ENCODE measurements at places on chromosomes 7 and 10.

DNA sequence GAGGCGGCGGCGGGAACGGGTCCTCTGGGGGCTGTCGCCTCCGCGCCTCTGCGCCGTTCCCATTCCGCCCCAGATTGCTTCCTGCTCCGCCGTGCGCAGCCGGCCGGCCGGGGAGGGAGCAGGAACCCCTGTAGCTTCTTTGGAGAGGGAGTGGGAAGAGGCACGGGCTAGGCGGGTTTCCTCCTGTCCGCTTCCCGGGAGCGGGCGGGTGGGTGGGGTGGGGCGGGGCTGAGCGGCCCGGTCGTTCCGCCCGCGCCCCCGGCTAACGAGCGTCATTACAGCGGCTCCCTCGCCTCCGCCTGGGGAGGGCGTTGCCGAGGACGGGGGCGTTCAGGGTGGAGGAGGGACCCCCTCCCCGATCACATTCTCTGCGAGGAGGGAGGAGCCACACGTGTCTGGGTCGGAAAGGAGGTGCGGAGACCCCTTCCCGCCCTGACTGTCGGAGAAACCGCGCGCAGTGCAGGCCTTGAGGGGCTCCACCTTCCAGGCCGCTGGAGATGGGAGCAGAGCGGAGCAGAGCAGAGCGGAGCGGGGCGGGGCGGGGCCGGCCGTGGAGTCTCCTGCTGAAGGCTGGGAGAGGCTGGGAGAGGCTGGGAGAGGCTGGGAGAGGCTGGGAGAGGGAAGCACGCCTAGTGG lies 39.7 kb downstream of the AGAP3 start:
- DNase-seq = no peak

- DNase-seq = no peak
These were observed at the start of gene GIMAP8 for GRCh38 chr7:150450491-150451001. Gene GIMAP8, plus strand, starts transcription at chr7:150450630. Its CDS starts 16,069 bp downstream, at chr7:150466699.

GRCh38 chr7:154583454-154583853 lies 419.5 kb downstream of the PAXIP1 start:
- no peak for DNase-seq

GRCh38 chr7:132708470-132708869 lies 132.2 kb upstream of the PLXNA4 start:
- DNase-seq = no peak

DNA sequence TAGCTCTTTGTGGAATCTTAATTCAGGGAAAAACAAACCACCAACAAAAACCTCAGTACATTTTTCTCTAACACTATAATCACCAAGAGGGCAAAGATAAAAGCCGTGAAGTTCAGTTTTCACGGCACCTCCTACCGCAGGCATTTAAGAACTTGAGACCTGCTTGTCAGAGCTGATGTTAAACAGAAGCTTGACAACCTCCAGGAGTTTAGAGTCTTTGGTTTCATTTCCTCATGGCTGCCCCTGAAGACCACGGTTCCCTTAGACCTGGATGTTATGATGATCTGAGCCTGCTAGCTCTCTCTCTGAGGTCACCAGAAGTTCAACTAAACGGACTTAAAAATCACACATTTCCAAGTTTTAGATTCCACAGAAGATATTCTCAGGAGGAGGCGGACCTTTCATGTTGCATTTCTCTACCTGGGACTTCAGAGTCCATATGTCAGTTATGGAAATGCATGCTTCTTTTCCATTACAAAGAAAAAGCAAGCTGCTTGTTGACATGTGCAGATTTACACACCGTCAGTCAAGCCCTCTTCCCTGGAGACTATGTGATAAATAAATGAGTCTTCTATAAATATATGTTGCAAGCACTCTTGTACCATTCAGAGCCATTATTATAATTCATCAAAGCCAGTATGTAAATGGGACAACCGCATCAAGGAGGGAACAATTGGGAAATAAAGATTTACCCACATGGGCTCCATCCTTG lies 258.0 kb downstream of the GFRA1 start:
- DNase-seq = no peak

DNA sequence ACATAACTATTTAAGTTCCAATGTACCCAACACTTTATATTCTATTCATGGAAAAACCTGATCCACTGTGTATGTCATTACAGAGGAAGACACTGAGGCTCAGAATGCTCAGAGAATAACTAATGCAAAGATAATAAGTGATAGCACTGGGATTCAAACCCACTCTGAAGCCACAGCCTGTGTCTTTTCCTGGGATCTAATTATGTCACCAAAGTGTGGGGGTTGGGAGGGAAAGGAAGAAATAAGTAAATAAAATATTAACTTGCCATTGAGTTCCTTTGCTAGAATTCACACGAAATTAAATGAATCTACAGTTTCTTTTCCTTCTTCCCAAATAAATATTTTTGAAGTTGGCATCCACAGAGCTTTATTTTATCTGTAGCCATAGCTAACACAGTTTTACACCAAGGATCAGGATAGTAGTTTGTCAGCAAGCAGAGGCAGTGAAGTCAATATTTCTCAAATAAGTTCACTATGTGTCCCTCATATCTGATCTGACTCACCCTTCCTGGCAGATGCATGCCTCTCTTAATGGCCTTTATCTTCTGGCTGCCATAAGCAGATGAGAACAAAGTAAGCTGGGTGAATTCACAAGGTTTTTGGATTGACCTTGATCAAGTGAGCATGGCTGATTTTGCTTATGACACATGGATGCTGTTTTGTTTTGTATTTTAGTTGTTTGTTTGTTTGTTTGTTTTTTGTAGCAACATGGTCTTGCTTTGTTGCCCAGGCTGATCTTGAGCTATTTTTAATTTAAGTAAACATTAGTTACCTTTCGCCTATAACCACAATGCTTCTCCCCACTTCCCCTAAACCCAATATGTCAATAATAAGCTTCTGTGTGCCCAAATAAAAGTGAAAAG lies 6.3 kb downstream of the RAPGEF5 start:
- DNase-seq = no peak

DNA sequence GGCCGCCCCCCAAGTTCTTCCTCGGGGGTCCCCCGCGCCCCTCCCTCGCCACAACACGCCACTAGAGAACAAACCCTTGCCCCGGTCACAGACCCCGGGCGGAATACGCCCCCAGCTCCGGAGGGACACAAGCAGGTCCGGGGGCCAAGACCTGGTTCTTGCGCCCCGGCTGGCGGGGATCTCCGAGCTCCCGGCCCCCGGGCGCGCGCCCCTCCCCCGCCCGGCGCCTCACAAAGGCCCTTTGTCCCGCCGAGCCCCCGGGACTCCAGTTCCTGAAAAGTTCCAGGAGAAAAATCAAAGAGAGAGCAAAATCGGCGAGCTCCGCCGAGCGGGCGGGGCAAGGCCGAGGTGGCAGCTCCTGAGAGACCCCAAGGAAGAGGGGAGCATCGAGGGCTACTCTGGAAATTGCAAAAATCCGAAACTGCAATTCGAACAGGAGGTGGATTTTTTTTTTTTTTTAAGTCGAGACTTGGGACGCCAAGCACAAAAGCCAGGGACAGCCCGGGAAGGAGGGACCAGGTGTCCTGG lies 4.0 kb downstream of the TNRC18 start:
- no peak for DNase-seq

GRCh38 chr10:121947343-121948330 lies 19.8 kb upstream of the ATE1 start:
- DNase-seq = no peak

DNA sequence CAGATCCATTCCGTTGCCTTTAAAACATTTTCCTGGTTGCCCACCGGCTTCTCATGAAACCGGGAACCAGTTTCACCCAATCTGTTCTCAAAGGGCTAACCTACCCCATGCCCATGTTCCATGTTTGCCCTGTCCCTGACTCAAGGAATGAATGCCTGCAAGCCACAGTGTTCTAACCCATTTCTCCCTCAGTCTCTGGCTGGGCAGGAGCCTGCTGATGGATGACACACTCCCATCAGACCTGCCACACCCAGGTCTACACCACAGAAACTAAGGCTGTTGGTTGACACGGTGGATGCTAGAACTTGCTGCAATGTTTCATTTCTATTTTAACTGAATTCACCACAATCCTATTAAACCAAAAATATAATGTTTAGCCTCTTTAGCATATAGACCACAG lies 15.6 kb downstream of the CLRN3 start:
- DNase-seq = no peak

GRCh38 chr10:62616885-62617590 lies 187.5 kb upstream of the ADO start:
- no peak for DNase-seq

DNA sequence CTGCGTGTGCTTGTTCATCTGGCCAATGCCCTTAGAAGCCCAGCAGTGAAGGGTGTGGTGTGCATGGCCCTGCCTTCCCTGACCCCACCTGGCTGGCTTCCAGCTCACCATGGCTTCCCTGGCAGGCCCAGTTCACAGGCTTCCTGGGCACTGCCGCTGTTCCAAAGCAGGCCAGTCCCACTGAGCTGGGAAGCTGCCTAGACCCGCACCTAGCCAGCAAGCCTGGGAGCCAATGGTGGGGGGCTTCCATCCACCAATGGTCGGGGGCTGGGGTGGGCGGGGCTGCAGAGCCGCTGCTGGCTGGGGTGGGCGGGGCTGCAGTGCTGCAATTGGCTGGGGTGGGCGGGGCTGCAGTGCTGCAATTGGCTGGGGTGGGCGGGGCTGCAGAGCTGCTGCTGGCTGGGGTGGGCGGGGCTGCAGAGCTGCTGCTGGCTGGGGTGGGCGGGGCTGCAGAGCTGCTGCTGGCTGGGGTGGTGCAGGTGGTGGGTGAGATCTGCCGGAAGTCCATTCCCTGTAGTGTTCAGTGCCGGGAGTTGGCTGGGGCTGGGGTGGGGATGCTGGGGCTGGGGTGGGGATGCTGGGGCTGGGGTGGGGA lies 12.4 kb downstream of the CALY start:
- DNase-seq = peak; percentile 18

Data from stimulated activated CD4-positive, alpha-beta T cell treated with anti-CD3 and anti-CD28 coated beads, Interleukin-1b, Interleukin-23, amount 100 ng/mL, for 1 hour (primary cell).